ENCODE measurements at places on chromosomes 4 and X. TPM values are rescaled to one million over a fixed set of nuclear protein-coding genes. Genes with fewer than 3 reads are reported as not detected.

GRCh38 chr4:182126603-182127002, 116.6 kb upstream of the TENM3 start:
- DNase-seq: no peak

GRCh38 chrX:152074163-152074562, 64.2 kb downstream of the MAGEA10 start:
- DNase-seq: no peak

The RPL10 gene
- polyA plus RNA-seq: 7,172 TPM

GRCh38 chr4:138935-139334, 14.6 kb downstream of the ZNF718 start:
- no peak for DNase-seq

DNA sequence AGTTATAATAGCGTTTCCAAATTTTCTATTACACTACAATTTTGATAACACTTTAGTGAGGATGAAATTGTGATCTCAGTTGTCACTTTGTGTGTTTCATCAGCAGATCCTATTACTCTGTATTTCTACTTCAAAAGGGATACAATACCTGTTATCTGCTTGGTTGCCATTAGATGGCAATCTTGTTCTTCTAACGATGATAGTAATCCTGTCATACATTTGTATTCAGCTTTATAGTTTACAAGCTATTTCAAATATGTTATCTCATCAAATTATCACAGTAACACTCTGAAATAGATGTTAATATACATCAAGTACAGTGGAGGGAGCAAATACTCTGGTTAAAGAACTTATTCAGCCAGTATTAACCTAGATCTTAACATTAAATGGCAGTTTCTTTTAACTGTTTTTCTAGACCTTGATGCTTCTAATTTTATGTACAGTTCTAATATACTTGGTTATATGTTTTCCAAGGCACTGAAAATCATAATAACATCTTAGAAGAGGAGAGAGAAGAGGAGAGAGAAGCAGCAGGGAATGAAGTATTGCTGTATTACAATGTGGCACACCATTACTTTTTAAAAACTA, 292.0 kb downstream of the CCSER1 start:
- DNase-seq: peak; percentile 52

DNA sequence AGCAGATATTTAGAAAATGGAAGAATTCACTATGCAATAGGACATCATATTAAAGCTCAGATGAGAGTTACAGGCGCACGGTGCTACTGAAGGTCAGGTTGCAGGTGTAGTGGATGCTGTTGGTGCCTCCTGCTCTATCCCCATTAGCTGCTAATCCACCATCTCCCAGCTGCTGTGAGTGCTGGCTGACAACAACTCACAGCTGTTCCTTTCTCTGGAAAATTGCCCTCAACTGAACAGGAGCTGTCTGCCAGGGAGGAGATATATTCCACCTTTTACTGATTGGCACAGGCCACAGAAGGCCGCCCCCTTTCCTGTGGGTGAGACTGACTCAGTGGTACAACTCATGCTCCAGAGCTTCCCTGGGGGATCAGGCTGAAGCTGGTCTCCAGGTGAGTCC, 48.7 kb downstream of the UCHL1 start:
- DNase-seq: no peak
